ENCODE measurements at places on chromosomes 7 and 10. TPM values are rescaled to one million over a fixed set of nuclear protein-coding genes. Genes with fewer than 3 reads are reported as not detected.

- DNase-seq = no peak
Observed at GRCh38 chr7:116829493-116829892, 32.9 kb upstream of the CAPZA2 start.

GRCh38 chr7:99040104-99040958 lies 103.6 kb downstream of the SMURF1 start:
- peak; percentile 92 for DNase-seq

DNA sequence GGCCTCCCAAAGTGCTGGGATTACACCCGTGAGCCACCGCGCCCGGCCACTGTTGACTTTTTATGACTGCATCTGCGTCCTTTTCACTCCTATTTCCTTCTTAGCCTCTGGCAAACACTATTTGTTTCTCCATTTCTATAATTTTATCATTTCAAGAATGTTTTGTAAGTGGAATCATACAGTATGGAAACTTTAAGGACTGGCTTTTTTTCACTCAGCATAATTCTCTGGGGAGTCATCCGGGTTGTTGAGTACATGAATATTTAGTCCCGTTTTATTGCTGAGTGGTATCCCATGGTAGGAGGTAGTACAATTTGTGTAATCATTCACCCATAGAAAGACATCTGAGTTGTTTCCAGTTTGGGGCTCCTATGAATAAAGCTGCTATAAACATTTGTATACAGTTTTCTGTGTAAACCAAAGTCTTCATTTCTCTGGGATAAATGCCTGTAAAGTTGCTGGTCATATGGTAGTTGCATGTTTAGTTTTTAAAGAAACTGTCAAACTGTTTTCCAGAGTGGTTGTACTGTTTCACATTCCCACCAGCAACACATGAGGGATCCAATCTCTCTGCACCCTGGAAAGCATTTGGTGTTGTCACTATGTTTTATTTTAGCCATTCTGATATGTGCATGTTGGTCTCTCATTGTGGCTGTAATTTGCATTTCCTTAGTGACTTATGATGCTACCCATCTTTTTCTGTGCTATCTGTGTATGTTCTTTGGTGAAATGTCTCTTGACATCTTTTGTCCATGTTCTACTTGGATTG lies 139.6 kb upstream of the EEPD1 start:
- no peak for DNase-seq

DNA sequence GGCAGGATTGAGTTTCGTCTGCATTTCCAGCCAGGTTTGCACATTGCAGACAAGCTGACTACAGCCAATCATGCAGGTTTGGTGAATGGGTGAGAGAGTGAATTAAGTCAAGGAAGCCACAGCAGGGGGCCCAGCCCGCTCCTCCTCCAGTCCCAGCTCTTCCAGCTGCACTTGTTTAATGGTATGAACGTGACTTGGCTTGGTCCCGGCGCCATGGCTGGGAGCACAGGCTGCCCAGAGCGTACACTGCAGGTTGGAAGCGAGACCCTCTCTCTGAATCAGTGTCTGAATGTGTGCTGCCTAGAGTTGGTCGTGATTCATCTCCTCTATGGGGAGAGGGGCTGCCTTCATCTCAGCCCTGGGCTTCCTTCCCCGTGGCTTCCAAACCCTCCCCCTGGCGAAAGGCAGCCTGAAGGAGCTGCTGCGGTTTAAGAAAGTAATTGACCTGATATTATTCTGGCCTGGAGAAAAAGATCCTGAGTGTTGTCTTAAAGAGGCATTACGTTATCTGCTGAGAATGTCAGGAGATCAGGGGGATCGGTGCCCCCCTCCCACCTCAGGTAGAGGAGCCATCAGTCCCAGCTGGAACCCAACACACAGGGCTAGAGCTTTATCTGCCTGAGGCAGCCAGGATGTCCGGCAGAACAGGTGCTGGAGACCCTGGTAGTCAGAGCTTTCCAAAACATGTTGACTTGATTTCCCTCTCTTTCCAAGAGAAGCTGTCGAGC lies 132.1 kb downstream of the COL26A1 start:
- DNase-seq = no peak

DNA sequence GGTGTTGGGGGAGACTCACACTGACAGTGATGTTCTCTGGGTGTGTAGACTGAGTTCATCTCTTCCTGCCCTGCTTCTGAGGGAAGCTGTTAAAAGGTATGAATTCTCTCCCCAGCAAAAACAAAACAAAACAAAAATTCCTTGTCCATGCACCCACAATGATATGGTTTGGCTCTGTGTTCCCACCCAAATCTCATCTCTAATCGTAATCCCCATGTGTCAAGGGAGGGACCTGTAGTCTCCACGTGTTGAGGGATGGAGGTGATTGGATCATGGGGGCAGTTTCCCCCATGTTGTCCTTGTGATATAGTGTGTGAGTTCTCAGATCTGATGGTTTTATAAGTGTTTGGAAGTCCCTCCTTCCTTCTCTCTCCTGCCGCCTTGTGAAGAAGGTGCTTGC lies 245.5 kb downstream of the GALNT17 start:
- DNase-seq = no peak

DNA sequence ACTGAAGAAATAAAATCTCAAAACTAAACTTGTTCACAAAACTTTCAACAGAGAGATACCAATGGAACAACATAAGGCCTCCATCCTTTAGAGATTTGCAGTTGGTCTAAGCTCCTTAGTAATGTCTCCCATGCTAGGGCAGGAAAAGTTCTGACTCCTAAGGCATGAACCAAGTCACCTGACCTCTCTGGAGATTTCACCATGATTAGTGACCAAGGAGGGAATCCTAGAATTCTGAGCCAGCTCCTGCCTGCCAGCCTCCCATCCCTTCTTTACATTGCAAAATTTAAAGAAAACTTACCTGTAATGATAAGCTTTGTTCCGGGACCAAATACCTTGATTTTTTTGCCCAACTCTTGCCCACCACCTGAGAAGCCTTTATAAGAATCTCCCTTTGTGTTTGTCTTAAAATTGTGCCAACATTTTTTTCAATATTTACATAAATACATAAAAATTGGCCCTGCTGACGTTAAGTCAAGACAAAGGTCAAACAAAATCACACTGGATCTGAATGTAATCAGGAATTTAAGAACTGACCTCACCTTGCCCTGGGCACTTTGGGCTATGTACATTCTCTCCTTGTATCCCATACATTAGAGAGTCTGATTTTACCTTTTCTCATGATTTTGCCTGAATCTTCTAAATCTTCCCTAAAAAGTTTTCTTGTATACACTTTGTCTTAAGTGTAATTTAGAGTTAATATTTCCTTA lies at the start of gene TARP:
TARP (minus strand) TSS at position 351 of the 710 bp plus-strand sequence.
- DNase-seq = no peak

DNA sequence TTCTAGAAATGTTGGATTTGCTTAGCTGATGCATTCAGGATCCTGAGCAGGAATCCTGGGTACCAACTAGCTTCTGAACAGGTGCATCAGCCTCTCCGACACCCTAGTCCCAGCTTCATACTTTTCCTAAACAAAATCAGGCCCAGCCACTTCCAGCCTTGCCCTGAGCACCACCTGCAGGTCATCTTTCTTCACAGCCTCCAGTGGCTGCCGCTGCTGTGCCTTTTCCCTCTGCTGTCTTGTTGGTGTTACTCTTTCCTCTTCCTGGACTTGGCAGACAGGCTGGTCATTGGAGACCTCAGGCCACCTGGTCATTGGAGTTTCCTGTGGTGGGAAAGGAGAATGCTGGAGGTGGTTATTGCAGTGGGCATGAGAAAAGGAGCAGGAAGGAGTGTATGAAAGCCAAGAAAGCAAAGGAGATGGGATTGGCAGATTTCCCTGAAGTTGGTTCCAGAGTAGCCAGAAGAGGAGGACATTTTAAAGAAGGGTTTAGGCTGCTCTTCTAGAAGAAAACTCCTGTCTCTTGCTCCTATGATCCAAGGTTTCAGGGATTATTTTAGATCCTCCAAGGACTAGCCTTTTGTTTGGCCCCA lies 48.2 kb upstream of the NFKB2 start:
- DNase-seq = no peak

GRCh38 chr7:12907774-12908173 lies 220.3 kb downstream of the ARL4A start:
- no peak for DNase-seq

GRCh38 chr7:131909151-131909768 lies 352.8 kb upstream of the PODXL start:
- peak; percentile 52 for DNase-seq

Gene JCAD
- total RNA-seq = 82.8 TPM

Gene TMEM140
- total RNA-seq = 26.9 TPM

Gene ANKRD1
- 8.1 TPM for total RNA-seq

Gene PPP1R9A
- total RNA-seq = 0.85 TPM

Gene GRM3
- total RNA-seq = not detected

Gene ZKSCAN1
- total RNA-seq = 19.9 TPM

Measured in ascending aorta (tissue), 2 donors.